ENCODE measurements at places on chromosomes 6 and 20.

DNA sequence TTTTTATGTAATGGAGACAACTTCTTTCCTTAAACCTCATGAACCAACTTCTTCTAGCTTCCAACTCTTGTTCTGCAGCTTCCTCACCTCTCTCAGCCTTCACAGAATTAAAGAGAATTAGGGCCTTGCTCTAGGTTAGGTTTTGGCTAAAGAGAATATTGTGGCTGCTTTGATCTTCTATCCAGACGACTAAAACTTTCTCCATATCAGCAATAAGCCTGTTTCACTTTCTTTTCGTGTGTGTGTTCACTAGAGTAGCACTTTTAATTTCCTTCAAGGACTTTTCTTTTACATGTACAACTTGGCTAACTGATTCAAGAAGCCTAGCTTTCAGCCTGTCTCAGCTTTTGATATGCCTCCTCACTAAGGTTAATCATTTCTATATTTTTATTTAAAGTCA is 596.1 kb upstream of the NRSN1 start:
- DNase-seq: no peak

DNA sequence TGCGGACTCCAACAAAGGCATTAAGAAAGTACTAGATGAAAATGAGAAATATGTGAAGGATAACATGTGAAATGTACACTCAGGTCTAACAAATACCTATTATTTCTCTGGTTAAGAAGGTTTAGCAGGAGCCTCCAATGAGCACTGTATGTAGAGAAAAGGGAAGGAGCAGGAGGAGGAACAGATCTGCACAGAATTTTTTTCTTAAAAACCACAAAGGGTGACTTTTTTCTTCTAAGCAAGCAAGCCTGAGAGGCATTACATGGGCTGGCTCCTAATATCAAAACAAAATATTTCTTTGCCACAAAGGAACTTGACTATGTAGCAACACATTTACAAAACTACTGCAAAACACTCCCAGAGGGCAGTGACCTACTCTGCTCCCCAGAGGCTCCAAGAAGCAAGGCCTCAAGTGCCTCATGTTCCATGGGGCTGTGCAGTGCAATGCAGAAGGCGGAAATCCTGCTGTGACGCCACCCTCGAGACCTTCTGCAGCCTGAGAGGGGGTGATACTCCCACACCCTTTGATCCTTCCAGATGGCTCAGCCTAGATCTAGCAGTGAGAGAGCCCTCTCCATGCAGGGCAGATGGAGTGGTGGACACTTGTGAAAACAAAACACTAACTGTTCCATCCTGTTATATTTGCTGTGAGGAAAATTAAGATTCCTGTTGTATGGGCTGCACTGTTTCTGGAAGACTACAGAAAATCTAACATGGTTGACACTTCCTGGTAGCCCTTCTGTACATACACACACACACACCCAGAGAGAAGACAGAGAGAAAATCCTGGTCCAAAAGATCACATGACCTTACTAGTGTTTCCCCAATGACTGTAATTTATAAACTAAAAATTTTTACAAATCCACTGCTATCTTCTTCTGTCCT is 36.0 kb upstream of the SMIM29 start:
- DNase-seq: no peak

DNA sequence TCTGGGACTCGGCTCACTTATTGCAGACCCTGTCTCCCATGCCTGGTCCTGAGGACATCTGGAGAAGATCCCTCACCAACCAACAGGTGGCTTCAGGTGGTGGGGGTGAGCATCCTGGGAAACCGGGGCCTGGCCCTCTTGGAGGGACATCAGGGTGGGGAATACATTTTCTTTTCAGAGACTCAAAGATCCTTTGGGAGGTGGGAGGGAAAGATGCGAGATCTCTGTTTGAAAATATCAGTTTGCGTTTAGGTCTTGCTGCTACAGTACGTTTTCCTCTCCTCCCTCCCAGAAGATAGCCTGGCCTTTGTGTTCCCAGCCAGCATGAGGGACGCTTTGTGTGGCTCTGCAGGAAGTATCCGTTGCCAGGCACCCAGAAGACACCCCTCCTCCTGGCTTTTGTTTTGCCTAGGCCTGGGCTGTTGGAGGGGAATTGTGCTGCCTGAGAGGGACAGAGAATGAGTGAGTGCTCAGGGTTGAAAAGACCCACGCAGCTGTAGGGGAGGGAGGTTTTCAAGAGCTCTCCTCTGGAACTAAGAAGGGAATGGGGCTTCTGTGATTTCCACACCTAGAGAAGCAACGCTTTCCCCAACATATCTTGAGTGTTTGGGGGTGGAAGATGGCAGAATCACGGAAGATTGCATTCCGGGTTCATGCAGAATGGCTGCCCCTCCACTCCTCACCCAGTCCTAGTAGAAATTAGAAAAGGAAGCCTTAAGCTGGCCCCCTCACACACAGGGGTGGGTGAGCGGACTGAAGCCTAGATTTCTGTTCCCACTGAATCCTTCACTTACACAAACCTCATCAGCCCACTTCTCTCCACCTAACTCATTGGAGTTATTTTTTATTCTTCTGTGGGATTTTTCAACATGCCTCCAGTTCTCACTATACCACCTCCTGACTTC is 22.0 kb upstream of the SLC2A12 start:
- DNase-seq: peak; percentile 86

DNA sequence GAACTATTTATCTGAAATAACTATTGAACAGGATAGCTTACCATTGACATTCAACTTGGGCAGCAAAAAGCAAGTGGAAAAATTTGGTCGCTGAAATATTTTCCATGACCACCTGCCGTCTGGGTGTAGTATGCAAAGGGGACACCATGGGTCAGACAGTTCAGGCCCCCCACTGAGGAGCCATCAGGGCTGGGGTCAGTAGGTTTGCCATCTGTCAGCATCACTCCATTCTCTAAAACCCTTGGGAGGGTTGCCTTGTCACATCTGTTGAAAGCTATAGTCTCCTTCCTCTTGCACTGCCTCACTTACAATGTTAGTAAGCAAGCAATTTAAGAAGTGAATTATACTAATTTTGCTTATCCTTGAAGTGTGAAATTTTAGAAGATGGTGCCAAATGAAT is 44.9 kb downstream of the NRN1 start:
- DNase-seq: no peak

GRCh38 chr6:81215092-81215432 is 537.4 kb downstream of the TENT5A start:
- DNase-seq: no peak

DNA sequence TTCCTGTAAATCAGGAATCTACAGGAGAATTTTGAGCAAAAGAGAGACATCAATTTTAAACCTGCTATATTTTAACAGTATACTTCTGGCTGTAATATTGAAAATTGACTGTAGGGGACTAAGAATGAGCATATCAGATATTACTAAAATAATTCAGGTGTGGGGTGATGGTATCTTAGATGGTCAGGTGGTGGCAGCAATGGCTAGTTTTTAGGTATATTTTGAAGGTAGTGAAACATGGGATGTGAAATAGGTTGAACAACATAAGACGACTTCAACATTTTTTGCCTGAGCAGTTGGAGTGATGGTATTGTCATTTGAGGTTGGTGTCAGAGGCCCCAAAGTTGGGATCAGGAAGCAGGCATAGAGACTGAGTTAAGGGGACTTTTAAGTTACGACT is 32.1 kb downstream of the FAM83B start:
- no peak for DNase-seq

DNA sequence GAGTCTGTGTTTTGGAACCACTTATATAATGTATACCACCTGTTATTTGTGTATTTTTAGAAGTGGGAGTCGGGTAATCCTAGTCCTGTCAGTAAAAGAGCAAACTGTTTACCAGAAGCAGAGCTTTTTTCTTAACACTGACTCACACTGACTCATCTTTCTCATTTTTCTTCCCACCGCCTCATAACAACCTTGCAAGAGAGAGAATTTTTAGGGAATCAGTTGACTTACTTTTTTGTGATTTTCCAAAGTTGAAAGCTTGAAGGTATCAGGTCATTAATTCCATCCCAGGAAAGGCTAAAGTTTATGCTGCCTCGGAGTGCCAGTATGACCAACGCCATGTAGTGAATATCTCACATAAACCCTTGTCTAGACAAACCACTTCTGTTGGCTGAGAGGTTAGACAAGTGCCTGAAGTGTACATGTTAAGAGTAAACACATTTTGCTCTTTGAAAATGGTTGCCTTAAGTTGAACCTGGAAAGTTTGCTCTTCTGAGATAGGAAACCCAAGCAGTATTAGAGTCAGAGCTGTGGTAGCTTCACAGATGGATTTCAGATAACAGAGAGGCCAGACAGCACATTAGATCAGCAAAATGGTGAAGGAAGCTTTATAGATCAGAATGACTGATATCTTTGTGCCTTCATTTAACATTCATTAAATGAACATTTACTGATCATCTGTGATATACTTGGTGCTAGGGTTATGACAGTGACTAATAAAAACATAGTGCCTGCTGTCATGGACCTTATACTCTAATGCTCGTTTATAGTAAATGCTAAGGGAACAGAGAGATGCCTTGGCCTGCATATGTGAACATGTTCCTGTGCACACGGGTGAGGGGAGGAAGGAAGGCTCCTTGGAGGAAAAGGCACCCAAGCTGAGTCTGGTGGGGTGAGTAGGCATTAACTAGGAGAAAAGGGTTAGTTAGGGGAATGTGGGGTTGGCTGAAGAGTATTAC is 29.1 kb upstream of the PKIG start:
- no peak for DNase-seq

DNA sequence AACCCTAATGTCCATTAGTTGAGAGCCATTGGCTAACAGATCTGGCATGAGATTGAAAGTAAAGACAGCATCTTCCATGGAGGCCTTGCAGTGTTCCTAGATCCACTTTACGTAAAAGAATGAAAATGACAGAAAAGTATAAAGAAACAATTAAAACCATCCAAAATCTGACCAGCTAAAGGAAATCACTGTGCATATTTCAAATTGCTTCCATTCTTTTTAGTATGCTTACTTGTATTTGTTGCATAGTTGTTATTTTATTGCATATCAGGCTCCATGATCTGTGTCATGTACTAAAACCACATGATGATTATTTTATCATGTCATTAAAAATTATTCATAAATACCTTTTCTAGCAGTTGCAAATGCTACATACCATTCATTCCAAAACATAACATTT is 67.9 kb downstream of the GCLC start:
- DNase-seq: no peak

DNA sequence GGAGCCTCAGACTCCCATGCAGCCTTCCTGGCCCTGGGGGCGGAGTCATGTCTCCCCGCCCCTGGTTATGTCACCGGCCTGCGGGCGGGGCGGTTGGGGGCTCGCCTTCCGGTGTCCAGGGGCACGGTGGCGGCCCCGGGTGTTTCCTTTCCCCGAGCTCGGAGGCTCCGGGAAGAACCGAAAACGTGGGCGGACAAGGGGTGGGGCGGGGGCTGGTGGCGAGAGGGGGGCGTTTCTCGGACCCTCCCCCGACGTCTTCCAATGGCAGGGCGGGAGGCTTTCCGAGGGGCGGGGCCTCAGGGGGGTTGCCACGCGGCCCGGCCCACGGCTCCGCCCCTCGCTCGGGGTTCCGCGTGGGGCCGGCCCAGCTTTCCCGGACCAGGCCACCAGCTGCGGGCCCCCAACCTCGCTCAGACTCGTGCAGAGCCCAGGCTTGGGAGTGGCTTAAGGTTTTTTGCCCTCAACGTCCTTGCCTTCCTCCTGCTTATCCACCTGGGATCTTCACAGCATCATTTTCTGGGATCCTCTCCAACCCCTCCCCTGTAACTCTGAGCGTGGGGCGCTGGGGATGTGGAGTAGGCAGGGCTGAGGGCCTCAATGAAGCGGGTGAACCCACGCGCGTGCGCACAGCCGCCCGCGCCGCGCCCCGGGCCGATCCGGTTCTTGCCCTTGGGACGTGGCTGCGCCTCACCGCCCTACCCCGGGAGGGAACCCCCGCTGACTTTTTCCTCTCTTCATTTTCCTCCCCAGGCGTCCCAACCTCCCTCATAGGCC is 2.1 kb upstream of the NRN1 start:
- no peak for DNase-seq

DNA sequence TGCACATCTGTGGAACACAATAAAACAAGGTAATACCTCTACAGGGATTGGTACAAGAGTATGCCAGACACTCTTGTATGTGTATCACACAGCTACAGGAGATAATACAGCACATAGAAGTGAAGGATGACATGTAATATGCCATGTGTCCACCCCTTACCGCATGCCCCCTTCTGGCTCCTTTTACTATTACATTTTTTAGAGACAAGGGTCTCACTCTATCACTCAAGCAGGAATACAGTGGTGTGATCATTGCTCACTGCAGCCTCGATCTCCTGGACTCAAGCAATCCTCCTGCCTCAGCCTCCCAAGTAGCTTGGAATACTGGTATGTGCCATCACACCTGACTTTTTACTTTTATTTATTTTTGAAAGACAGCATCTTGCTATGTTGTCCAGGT is 4.2 kb upstream of the NCR3 start:
- no peak for DNase-seq

GRCh38 chr6:132133736-132134445 is 182.7 kb upstream of the CCN2 start:
- DNase-seq: no peak

GRCh38 chr6:166678426-166678825 is 51.4 kb upstream of the RPS6KA2 start:
- no peak for DNase-seq

DNA sequence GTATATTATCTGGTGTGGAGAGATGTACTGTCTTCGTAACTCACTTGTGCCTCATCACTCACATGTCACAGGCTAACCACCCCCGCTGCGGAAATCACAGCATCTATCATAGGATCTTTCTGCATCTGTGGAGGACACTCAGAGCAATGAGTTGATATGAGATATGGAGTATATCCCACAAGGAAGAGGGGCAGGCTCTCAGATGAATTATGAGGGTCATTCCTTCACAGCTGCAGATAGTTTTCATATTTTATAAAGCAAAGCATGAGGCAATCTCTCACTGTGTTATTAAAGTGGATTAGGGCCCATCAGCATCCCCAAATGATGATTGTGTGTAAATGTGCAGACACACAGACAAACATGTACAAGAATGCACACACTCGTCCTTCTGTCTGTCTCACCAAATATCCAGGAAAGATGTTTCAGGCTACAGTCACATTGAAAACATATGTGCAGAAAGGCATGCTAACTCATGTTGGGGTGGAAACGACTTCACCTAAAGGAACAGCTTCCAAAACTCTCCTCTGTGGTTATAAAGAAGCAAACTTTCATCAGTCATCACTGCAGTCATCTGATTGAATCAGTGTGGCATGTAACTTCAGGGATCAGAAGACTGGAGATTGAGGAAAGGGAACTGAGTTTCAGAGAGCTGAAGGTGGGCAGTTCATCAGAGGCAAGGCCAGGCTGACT is 164.7 kb downstream of the FOXC1 start:
- no peak for DNase-seq

DNA sequence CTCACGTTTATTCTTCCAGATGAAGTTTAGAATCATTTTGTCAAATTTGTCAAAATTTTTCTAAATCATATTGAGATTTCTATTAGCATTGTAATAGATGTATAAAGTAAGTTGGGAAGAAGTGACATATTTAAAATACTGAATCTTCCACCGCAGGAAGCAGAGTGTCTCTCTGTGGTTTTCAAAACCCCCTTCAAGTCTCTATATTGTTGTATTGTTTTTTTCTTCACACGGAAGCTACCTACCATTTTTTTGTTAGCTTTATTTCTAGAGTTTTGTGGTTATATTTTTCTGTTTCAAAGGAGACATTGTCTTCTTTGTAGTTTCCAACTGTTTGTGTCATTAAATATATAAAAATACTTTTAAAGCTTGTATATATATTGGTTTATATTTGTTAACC is 188.6 kb downstream of the ZDHHC14 start:
- no peak for DNase-seq
